Pancreas (tissue), 10 donors: ENCODE measurements at places on chromosomes 13 and 19. TPM values are rescaled to one million over a fixed set of nuclear protein-coding genes. Genes with fewer than 3 reads are reported as not detected.

The SMIM17 gene
- 0.24 TPM for total RNA-seq

The TMEM221 gene
- total RNA-seq = 0.70 TPM

The TNFAIP8L1 gene
- 1.4 TPM for total RNA-seq

The ZNF677 gene
- total RNA-seq = 6.2 TPM

The CEACAM3 gene
- total RNA-seq = not detected

The NANOS3 gene
- 1.4 TPM for total RNA-seq

The NFKBIB gene
- 14.3 TPM for total RNA-seq

The ZNF91 gene
- total RNA-seq = 38.7 TPM

The ZNF772 gene
- 4.1 TPM for total RNA-seq

The GFY gene
- not detected for total RNA-seq

The GRIK5 gene
- 2.9 TPM for total RNA-seq

The OR7A5 gene
- not detected for total RNA-seq

The ZNF730 gene
- total RNA-seq = not detected

The KCNJ14 gene
- 0.46 TPM for total RNA-seq

The PTH2 gene
- not detected for total RNA-seq

The SHC2 gene
- total RNA-seq = 130 TPM

The CASP14 gene
- total RNA-seq = 0.25 TPM

The ZNF181 gene
- 9.3 TPM for total RNA-seq

The TSSK6 gene
- 2.3 TPM for total RNA-seq

The FCAR gene
- not detected for total RNA-seq

The AMER2 gene
- not detected for total RNA-seq

The IGFL2 gene
- total RNA-seq = not detected

The STARD13 gene
- 16.0 TPM for total RNA-seq

The CPAMD8 gene
- total RNA-seq = 0.79 TPM

The LYL1 gene
- total RNA-seq = 0.69 TPM

The IGFL4 gene
- not detected for total RNA-seq

The IZUMO1 gene
- 4.6 TPM for total RNA-seq

The CCNA1 gene
- 0.12 TPM for total RNA-seq

The POMP gene
- total RNA-seq = 20.2 TPM

The BAX gene
- total RNA-seq = 25.9 TPM

The KIR3DL1 gene
- total RNA-seq = not detected

The CGB5 gene
- total RNA-seq = not detected

The ECSIT gene
- 54.8 TPM for total RNA-seq

The BORCS8 gene
- total RNA-seq = 13.7 TPM

The ZBTB32 gene
- total RNA-seq = not detected

The KLK15 gene
- total RNA-seq = not detected

The FGF22 gene
- total RNA-seq = not detected

The SPRED3 gene
- total RNA-seq = 0.41 TPM

The ACP7 gene
- total RNA-seq = 0.09 TPM

The ARRDC5 gene
- 0.15 TPM for total RNA-seq

The ZNF714 gene
- total RNA-seq = 2.7 TPM

The C19orf67 gene
- not detected for total RNA-seq

The ANGPTL8 gene
- 1.3 TPM for total RNA-seq

The REEP6 gene
- 15.1 TPM for total RNA-seq

The HIPK4 gene
- total RNA-seq = 0.06 TPM

The ZNF442 gene
- total RNA-seq = 3.6 TPM

The ZBTB7A gene
- 18.0 TPM for total RNA-seq

The LIM2 gene
- total RNA-seq = not detected

The ZNF439 gene
- 2.3 TPM for total RNA-seq

The KLK10 gene
- 0.32 TPM for total RNA-seq

The C19orf81 gene
- total RNA-seq = not detected

The PSG3 gene
- not detected for total RNA-seq

The ZNF835 gene
- 1.2 TPM for total RNA-seq

The ZNF610 gene
- 0.93 TPM for total RNA-seq

The C2CD4C gene
- 0.63 TPM for total RNA-seq

The BEST2 gene
- total RNA-seq = not detected

The RFXAP gene
- 3.0 TPM for total RNA-seq

The ZSCAN4 gene
- not detected for total RNA-seq

The FFAR1 gene
- total RNA-seq = 2.3 TPM
